Neural crest cell (in vitro differentiated cells): ENCODE measurements at places on chromosomes 16 and 17.

DNA sequence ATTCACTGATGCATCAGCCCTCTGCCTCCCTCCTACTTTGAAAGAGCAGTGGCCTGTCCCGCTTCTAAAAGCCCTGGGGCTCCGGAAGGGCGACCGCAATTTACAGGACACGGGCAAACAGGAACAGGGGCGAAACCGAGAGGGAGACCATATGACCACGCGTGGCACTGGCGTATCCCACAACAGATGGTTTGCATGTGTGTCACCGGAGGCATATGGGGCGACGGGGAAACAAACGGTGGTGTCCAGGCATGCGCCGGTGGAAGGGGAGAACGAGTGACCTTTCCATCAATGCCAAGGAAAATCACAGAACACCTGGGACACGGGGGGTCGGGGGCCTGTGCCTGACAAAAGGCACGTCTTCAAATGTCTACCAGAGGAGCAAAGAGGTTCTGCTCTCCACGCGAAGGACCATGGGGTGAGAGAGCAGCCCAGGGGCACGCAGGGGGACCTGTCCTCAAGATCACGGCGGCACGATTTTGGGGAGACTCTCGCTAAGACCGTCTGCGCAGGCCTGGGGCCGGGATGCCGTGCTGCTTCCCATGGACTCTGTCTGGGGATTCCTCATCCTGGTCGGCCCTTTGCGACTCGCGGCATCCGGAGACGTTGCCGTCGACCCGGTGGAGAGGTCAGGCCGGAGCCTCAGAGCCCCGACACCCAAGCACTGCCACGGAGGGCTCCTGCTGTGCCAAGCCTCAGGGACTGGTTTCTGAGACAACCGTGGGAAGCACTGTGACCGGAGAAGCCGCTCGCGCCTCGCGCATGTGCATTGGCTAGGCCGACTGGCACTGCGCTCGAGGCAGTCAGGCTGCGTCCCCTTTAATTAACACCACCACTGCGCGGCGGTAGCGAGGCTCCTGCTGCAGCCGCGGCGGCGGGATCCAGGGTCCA is 12.8 kb upstream of the KCNJ18 start:
- DNase-seq: no peak

GRCh38 chr16:30609002-30609925 is 925 bp downstream of the ZNF689 start:
- peak; percentile 23 for DNase-seq

DNA sequence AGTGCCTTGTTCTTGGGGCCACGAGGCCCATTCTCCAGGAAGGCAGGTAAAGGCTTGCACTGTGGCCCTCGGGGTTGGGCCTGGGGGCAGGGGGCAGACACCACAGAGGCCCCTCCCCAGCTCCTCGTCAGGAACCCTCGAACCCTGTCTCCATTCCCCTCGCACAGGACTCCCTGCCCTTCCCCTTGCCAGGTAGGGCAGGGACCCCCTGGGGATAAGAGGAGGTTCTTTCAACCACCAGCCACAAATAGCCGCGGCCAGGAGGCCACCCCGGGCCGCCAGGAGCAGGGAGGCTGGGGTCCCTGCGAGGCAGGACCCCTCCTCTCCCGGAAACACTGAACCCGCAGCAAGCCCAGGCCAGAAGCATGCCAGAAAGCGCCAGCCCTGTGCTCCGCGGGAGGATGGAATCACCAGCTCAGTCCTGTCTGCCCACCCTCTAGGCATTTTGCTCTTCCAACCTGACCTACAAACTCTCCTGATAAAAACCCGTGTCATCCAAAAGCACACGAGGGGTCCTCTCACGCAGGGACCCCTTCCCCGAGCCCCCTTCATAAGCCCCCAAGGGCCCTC is 45.6 kb downstream of the SLC47A1 start:
- no peak for DNase-seq

GRCh38 chr17:76676629-76677028 is 33.1 kb upstream of the ST6GALNAC1 start:
- DNase-seq: no peak

- DNase-seq: peak; percentile 41
Measured at GRCh38 chr17:1713878-1714426, 3.8 kb upstream of the TLCD2 start.

GRCh38 chr17:42772945-42773289 is 332 bp upstream of the VPS25 start:
- DNase-seq: no peak

GRCh38 chr17:49932901-49933300 is 36.1 kb upstream of the DLX4 start:
- DNase-seq: no peak

GRCh38 chr17:68711858-68712257 is 110.7 kb upstream of the FAM20A start:
- no peak for DNase-seq

DNA sequence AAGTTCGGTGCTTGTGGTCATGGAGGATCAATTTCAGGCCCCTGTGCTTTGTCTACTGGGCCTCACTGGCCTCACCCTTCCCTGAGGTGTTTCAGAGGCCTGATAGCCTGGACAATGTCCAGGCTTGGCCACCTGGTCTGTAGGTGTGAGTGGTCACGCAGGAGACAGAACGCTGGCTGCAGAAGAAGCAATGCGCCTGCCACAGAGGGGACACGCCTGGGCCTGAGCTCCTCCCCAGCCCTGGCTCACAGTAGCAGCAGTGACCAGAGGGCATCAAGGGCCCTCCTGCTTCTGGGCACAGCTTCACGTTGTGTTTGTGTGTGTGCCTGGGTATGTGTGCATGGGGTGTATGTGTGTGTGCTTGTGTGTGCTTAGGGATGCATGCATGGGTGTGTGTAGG is 1.9 kb upstream of the PITPNM3 start:
- DNase-seq: no peak

GRCh38 chr17:40025991-40026815 is 11.0 kb downstream of the CSF3 start:
- no peak for DNase-seq

- no peak for DNase-seq
Measured at GRCh38 chr17:81889602-81890001, 1.8 kb downstream of the ALYREF start.

DNA sequence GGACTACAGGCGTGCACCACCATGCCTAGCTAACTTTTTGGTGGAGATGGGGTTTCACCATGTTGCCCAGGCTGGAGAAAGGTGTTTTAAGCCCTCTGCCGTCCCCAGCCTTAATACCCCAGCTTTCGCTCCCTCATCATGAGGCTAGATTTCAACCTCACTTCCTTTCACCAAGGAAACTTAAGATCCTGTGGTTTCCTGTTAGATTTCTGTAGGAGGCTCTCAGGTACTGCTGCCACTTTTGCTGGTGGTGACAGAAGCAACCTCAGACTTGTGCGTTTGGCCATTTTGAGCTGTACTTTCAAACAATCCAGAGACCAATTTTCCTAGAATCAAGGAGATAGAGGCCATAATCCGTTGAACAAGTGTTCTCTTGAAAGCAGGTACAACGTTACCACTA is 36.2 kb downstream of the MPHOSPH6 start:
- DNase-seq: no peak

DNA sequence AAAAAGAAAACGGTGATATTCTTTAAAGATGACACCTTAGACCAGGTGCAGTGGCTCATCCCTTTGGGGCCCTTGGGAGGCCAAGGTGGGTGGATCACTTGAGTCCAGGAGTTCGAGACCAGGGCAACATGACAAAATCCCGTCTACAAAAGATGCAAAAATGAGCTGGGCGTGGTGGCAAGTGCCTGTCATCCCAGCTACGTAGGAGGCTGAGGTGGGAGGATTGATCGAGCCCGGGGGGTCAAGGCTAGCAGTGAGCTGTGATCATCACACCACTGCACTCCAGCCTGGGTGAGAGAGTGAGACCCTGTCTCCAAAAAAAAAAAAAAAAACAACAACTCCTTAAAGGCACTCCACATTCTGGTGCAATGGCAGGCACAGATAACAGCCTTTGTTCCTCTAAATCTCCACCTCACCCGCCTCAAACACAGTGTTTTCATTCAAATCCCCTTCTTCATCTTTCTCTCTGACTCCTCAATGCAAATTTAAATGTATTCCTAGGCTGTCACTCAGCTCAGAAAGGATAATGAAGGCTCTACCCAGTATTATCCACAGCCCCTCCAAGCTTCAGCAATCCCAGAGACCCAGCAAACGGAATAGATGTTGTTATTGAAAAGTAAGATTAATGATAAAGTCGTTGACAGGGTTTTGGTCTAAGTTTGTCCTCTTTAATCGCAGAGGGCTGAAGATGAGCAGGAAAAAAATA is 56.2 kb upstream of the CACNG5 start:
- DNase-seq: no peak
